ENCODE measurements at places on chromosomes 4 and X. TPM values are rescaled to one million over a fixed set of nuclear protein-coding genes. Genes with fewer than 3 reads are reported as not detected.

PABPC1L2A gene
- total RNA-seq = not detected

HPGD gene
- total RNA-seq = not detected

FOXR2 gene
- total RNA-seq = not detected

GPM6B gene
- 146 TPM for total RNA-seq

MAGEB10 gene
- total RNA-seq = not detected

HTRA3 gene
- 0.17 TPM for total RNA-seq

FRMD7 gene
- not detected for total RNA-seq

- no peak for DNase-seq
Measured at GRCh38 chr4:548976-549375, 27.1 kb downstream of the TMEM271 start.

GRCh38 chrX:78687586-78687985 is 28.5 kb upstream of the RTL3 start:
- no peak for DNase-seq

DNA sequence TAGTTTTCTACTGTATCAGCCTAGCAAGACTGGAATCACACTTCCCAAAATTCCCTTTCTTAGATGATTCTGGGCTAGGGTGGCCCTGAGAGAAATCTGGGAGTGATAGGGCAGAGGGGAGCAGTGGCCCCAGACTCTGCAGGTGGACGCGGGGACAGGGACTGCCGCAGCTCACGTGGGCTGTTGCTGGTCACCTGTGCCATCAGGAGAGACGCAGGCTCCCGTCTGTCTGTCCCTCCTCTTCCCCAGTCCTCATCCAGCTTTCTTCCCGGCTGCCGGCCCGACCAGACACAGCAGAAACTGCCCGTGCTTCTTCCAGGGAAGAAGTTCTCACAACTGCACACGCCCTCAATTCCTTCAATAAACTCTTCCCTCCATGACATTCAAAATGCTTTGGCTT is 86.4 kb downstream of the AFAP1 start:
- no peak for DNase-seq

- DNase-seq = no peak
Measured at GRCh38 chrX:17456526-17456925, 81.5 kb downstream of the NHS start.

DNA sequence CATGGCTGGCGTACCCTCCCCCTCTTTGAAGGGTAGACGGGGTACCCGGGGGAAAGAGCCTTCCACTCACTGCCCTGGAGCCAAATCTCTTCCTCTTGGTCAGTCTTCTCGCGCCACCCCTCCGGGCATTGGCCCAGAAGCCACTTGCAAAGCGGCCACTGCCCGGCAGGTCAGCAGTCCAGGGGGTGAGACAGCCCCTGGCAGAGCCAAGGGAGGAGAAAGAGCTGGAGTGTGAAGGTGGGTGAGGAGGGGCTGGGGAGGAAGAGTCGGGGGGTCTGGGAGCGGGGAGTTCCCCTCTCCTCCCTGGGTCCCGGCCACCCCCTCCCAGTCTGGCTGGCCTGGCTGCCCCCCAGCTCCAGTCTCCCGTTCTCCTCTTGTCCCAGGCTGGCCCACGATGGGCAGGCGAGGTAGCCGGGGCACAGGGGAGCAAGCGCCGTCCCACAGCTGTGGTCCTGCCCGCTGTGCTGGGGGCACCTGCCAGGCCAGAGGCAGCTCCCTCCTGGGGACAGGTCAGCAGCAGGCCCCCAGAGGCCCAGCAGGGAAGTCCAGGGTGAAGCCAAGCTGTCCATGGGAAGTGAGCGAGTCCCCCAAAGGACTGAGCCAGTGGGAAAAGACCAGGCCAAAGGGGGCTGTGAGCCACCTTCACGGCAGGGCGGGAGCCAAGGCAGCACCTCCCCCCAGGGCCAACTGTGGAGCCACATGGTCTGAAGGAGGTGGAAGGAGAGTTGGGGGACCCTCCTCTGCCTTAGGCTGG is 21.6 kb upstream of the DUSP9 start:
- no peak for DNase-seq

GRCh38 chrX:70552130-70552704 is 107.6 kb downstream of the DLG3 start:
- DNase-seq = no peak

- no peak for DNase-seq
Measured at GRCh38 chr4:118811832-118812231, 24.1 kb downstream of the SEC24D start.

DNA sequence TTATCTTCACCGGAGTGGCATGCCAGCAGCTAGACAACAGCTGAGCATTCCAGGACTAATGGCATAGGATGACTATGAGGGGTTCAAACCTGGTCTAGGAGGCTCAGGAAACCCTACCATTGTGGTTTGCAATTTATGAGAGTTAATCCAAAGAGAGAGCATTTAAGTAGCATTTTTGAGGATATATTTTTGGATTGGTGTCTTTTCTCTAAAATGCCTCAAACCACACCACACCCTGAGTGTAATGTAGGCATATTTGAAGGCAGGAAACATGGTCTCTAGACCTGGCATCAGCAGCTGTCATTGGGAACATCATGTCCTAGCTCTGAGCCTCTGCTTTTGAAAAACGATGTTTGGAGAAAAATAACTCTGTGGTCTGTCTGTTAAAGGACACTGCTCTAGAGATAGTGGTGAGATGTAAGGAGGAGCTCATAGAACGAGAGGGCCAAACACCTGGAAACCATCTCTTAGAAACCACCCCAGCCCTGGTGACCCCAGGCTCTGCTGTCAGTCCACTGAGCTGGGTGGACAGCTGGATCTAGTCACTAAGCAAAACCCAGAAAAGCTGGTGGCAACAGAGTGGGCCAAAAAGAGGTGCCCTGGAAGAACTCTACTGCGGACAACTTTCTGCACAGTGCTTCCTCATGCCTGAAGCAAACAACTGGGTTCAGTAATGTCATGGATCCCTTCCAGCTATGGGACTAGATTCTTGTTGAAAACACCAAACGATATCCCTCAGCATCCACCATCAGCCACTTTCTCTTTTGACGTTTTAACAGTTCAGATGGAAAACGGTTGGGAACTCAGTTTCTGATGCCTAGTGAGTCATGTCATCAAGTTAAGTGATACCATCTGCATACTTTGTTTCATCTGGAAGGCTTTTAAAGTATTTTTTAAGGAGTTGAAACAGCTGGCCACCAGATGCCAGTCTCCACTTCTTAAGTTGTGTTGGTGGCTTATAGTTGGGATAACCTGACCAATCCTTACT is 100.2 kb upstream of the C1QTNF7 start:
- DNase-seq = no peak

DNA sequence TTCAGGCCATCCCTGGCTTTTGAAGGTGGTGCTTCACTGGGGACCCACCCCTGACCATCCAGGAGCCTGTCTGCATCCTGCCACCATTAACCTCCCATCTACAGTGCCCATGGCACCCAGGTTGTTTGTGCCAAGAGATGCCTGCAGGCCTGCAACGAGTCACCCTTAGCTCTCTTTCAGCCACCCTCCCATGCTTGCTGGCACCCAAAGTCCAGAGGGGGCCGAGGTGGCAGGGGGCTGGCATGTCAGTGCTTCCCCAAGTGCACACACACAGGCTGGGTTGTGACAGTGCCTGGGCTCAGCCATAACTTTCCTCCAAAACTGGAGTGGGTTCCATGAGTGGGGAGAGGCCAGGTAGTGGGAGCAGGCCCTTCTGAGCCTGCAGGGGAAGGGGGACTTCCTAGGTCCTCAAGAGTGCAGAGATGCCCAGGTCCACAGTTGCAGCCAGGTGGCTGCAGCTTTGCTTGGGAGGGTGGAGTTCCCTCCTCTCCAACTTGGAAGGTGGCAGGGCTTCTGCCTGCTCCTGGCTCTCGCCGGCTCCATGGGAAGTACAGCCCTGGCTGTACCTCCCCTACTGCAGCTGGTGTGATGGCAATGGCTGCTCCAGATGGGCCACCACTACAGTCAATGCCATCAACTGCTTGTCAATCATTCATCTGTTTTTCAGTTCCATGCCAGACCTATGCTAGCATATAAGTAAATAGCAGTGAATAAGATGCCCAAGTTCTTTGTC is 235.9 kb upstream of the GIMD1 start:
- no peak for DNase-seq

DNA sequence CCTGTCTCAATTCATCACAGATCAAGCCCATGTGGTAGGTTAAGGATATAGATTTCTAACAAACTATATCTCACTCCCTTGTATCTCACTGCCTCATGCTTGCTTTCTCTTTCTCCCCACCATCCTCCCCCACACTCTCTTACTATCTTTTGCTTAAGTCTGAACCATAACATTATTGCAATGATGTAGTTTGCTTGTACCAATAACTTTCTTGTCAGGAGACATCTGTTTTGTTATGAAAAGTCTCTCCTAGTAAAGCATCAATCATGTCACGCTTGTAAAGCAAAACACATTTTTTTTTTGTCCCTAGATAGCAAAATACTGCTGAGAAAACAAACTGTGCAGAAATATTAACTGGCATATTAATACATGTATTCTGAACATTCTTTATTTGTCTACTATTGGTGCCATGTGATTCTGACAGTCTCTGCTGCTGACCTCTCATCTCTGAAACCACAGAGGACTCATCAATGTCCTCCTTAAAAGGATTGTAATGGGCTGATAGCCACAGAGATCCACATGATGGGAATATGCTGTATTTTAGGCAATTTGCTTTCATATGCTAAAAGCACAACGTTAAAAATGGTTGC is 217.5 kb downstream of the VEGFC start:
- DNase-seq = no peak

GRCh38 chrX:104335756-104336155 is 81.0 kb upstream of the ESX1 start:
- peak; percentile 85 for DNase-seq

GRCh38 chrX:51006064-51006463 is 95.5 kb downstream of the BMP15 start:
- no peak for DNase-seq

DNA sequence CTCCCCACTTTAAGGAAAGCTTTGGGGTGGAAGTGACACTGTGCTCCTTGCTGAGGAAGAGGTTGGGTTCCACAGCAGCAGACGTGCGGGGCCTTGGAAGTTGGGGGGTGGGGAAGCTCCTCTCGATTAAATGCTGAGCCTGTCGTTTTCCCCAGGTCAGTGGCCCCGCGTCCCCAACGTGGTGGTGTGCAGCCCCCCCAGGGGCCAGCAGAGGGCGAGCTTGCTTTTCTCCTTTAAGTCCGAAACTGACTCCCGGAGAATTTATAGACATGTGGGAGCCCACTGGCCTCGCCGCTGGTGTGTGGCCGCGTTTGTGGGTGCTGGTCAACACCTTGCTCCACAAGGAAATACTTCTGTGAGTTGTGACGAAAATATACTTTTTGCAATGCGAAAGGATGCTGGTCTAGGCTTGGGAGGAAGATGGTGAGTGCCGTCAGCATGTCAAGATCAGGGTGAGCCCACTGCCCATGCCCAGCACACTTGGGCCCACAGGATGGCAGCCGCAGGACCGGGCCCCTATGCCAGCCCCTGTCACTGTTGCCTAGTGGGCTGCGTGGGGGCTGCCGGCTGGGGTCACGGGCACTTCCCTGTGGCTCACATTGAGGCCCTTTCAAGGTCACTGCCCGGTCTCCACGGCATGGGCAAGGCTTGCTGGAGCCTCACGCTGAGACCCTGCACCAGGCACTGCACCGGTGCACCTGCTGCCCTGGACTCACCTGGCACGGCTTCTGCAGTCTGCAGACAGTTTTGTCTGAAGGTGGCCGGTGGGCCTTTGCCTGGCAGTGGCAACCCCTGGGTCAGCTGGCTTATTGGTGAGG is 9.4 kb downstream of the UVSSA start:
- peak; percentile 6 for DNase-seq

DNA sequence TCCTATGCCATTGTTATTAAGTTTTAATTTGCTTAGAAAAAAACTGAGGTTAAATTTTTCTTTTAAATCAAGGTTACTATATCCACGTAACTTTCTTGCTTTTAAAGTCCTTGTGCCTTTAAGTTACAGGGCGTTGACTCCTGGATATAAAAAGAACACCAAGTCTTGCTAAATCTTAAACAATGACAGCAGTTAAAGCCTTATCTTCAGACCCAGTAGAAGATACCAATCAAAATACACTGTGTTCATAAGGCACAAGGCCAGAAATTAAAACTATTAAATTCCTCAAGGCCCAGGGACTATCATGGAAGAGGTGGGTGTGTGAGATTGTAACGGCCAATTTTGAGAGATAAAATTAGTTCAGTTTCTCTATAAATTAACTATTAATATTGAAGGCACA is 60.4 kb downstream of the PAGE2 start:
- DNase-seq = no peak

GRCh38 chrX:78673246-78673645 is 14.1 kb upstream of the RTL3 start:
- DNase-seq = no peak

DNA sequence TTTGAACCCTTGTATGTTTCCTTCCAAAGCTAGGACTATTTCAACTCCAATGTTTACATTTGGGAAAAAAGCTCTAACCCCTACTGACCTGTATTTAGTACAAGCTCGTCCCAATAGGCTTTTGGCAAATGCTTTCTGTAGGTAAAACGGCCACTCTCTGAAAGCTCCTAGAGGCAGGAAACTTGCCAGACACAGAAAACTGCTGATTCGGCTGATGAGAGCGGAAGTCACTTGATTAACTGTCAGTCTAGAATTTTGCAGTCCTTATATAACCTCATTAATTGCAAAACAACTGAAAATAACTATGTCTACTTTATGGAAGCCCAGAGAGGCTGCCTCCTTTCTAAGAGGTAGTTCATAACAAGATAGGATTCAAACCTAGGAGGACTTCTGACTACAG is 108.1 kb downstream of the TSPAN7 start:
- DNase-seq = no peak

GRCh38 chrX:12013211-12013618 is 125.1 kb upstream of the FRMPD4 start:
- peak; percentile 72 for DNase-seq

DNA sequence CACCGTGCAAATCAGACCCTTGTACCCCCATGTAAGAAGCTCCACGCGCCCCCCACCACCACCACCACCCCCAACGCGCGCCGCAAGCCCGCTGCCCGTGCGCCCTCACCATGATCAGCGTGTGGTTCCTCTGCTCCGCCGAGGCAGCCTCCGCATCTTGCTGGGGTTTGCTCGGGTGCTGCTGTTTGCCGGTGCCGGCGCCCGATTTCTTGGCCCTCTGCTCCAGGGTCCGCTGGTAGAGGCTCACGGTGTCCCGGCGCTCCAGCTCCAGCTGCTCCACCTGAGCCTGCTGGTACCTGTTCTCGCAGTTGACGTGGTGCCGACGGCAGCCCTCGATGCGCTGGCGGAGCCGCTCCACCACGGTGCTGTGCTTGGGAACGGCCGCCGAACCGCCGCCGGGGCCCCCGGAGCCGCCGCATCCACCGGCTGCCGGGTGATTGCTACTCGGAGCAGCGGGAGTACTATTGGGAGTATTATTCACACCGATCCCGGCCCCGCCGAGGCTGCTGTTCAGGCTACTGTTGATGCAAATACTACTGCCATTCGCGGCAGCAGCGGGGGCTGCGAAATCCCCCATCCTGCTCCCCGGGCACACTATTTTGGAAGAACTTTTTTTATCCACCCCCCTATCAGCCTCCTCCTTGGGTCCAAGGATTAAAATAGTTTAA is 1.1 kb downstream of the MAML3 start:
- peak; percentile 42 for DNase-seq

DNA sequence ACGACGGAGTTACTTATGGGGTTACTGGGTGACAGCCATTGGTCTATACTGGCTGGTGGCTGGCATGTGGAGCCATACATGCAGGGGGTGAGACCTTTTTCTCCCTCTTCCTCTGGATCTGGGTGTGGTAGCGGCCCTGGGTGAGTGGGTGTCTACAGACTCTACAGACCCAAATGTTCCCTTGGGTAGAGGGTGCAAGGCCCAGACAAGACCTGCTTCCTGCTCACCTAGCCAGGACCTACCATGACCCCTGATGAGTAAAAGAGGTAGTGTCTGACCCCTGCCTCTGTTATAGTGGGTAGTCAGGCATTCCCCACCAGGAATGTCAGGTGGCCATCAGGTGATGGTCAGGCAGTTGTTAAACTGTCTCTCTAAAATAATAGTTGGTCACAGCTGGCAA is 66.8 kb downstream of the SLC2A9 start:
- DNase-seq = no peak

Data from mammary epithelial cell (primary cell).